ENCODE measurements at places on chromosomes 5 and 9.

GRCh38 chr9:111728617-111729366, 65.9 kb downstream of the SHOC1 start:
- peak; percentile 46 for DNase-seq

- DNase-seq: no peak
Measured at GRCh38 chr5:113108485-113108884, 131.9 kb downstream of the DCP2 start.

DNA sequence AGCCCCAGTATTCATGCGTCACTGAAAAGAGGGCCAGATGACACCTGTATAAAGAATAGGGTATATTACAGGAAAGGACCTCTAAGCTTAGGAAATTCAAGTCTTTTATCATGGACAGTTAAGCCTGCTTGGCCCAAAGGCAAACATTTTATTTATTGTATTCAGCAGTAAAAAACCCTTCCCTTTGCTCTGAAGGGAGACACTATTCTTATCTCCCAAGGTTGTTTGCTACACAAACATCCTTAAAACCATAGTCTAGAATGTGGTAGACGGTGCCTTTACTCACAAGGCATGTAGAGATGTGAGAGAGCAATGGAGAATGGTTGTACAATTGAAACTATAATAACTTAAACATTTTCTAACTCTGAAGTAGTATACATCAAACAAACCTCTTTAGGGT, 33.9 kb downstream of the FTMT start:
- DNase-seq: no peak

DNA sequence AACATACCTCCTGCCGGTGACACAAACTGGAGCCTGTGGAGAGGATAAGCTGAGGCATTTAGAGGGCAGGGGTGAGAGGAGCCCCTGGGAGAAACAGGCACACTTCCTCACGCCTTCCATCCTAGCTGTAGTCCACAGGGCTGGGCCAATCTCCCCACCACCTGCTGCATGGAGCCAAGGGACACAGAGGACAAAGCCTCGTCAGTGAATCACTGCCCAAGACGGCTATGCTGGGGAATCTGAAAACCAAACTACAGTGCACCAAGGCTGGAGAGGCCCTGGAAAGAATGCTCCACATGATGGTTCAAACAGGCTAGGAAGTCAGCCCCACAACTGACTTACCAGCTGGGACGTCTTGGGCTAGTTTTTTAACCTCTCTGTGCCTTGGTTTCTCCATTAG, 57.0 kb downstream of the SHB start:
- no peak for DNase-seq

- DNase-seq: no peak
Measured at GRCh38 chr9:79742110-79742721, 170.5 kb downstream of the TLE4 start.
